ENCODE measurements at places on chromosomes 4 and X. TPM values are rescaled to one million over a fixed set of nuclear protein-coding genes. Genes with fewer than 3 reads are reported as not detected.

The MXRA5 gene
- total RNA-seq = 16.8 TPM

The ADAM29 gene
- total RNA-seq = not detected

The STPG2 gene
- total RNA-seq = 0.13 TPM

The TNMD gene
- 7.0 TPM for total RNA-seq

The DGAT2L6 gene
- total RNA-seq = not detected

The GAGE12E gene
- total RNA-seq = not detected

The NOX1 gene
- not detected for total RNA-seq

The FAM149A gene
- total RNA-seq = 2.4 TPM

The TBCK gene
- total RNA-seq = 38.5 TPM

The SLC49A3 gene
- 16.4 TPM for total RNA-seq

The WDR17 gene
- total RNA-seq = 3.5 TPM

The GPM6B gene
- total RNA-seq = 65.3 TPM

The PDGFRA gene
- 7.8 TPM for total RNA-seq

The PPM1K gene
- total RNA-seq = 42.9 TPM

The GK gene
- 8.8 TPM for total RNA-seq
